HT-29 (cell line): ENCODE measurements at places on chromosomes 6 and 20. TPM values are rescaled to one million over a fixed set of nuclear protein-coding genes. Genes with fewer than 3 reads are reported as not detected.

- DNase-seq = peak; percentile 68
Measured at GRCh38 chr6:30720738-30721197, 616 bp downstream of the TUBB start.

DNA sequence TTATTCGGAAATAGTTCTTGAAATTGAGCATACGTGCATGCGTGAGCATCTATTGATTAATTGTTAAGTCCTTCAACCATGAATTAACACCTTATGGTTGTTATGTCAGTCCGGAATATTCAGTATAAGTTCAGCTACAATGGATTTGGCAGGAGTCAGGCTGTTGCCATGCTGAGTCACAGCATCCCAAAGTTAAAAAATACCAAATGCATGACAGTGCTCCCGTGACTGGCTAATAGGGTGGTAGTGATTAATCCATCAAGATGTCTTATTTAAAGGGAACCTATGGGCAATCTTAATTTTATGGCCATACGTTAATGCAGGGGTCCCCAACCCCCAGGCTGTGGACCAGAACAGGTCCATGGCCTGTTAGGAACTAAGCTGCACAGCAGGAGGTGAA lies 10.5 kb downstream of the RAE1 start:
- no peak for DNase-seq

DNA sequence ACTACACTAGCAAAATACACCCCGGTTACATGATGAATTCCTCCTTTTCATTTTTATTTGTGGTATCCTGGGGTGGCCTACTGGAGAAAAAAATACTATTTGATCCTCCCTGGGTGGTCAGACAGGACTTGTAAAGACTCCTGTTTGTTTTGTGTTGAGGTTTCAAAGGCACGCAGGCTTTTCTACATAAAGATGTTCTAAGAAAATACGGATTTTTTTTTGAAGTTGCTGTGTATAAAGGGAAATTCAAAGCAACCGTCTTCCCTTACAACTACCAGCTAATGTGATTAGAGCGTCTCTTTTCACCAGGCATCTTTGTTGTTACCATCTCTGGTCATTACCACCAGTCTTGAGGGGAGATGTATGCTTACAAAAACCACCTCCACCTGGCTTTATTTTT lies 187.1 kb downstream of the SOX4 start:
- no peak for DNase-seq

DNA sequence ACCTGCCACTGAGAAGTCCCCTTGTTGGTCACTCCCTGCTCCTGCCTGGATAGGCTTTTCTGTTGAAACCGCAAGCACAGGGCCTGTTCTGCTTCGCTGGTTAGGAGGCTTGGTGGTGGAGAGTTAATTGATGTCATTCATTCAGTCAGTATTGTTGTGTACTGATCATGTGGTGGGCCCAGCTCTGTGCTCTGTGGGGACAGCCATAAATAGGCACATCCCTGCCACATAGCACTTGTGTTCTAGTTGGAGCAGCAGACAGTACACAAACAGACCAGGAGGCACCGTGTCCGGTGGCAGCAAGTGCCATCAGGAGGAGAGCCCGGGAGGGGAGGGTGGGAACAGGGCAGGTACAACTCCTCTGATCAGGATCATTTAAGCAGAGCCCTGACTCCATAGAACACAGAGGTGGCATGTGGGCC lies 155.2 kb upstream of the INSM1 start:
- no peak for DNase-seq

- DNase-seq = no peak
Measured at GRCh38 chr6:25486550-25486949, 165.5 kb upstream of the SCGN start.

Gene POFUT1
- 44.6 and 56.1 TPM in 2 replicates for total RNA-seq

DNA sequence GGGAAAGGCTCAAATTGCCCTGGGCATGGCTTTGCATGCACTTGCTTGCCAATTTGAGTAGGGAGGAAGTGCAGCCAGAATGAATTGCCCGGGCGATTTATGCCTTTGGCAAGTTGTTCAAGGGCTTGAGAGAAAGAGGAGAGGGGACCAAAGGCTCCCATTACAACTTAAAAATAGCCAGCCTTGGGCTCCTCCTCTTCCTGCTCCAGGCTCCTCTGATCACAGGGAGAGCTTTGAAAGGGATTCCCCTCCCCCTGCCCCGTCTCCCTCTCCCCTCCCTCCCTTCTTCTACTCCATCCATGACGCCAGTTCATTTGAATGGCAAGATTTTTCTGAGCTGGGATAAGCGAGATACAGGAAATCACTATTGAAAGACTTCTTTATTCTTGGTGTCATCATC lies 304.9 kb upstream of the JAG1 start:
- DNase-seq = no peak

GRCh38 chr6:15248451-15249370 lies 2.8 kb downstream of the JARID2 start:
- DNase-seq = peak; percentile 92

Gene LTB
- 0.13 TPM in 1 of 2 replicates, not detected in the other for total RNA-seq

GRCh38 chr6:3836566-3836965 lies 12.6 kb upstream of the FAM50B start:
- no peak for DNase-seq

DNA sequence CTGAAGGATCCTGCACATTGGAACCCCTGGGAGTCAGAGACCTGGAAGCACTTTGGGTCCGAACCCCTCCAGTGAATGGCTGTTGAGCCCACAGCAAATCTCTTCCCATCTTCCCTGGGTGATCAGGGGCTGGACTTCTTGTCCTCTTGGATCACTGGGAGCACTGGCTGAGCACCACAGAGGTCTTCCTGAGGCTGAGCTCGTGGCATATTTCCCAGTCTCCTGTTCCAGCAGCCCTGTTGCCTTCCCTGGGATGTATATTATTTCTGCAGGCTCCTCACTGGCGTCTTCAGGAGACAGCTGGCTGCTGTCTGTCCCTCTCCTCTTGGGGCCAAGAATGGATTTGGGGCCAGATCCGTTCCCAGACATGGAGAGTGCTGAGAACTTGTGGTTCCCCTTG lies 43.4 kb downstream of the PTK7 start:
- DNase-seq = no peak

GRCh38 chr6:111201764-111202163 lies 114.5 kb downstream of the SLC16A10 start:
- DNase-seq = no peak

Gene ASIP
- not detected in 2 replicates for total RNA-seq

DNA sequence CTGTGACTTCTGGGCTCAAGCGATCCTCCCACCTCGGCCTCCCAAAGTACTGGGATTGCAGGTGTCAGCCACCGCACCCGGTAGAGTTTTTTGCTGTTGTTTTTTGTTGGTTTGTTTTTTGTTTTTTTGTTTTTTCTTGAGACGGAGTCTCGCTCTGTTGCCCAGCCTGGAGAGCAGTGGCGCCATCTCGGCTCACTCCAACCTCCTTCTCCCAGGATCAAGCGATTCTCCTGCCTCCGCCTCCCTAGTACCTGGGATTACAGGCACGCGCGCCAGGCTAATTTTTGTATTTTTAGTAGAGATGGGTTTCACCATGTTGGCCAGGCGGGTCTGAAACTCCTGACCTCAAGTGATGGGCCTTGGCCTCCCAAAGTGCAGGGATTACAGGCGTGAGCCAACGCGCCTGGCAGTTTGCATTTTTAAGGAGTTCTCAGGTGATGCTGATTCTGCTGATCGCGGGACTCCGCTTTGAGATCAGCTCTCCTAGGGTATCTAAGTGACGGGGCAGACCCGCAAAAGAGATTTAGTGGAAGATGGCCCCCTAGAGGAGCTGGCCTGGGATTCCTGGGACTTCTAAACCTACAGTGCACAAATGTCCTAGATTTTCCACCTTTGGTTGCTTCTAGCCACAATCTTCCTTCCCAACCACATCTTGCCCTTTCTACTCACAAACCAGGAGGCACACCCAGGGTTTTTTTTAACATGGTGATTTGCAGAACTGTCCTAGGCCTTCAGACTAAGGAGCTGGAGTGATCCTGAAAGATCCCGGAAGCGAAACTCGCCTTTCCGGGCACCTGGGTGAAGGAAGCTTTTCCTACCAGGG lies 45.2 kb downstream of the DPPA5 start:
- no peak for DNase-seq

DNA sequence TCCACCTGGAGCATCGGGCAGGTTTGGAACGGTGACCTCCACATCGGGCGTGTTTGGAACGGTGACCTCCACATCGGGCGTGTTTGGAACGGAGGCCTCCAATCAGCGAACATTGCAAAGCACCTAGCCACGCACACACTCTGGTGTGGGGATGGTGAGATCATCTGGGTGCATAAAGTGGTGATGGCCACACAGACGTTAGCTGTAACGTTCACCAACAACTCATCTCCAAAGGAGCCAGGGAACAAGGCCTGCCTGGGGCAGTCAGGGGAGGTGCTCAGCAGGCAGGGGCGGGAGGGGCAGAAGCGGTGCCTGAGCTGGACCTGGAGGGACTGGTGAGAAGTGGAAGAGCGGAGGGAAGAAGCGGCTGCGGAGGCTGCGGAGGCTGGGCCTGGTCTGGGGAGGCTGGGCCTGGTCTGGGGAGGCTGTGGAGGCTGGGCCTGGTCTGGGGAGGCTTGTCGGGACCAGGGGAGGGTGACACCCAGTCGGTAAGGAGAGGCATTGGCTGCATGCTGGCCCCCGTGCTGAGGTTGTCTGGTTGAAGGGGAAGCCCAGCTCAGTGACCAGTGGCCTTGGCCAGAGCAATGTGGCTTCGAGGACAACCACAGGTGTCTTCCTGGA lies 89.9 kb downstream of the PSMB1 start:
- DNase-seq = no peak

Gene CDH4
- total RNA-seq = not detected in 2 replicates

DNA sequence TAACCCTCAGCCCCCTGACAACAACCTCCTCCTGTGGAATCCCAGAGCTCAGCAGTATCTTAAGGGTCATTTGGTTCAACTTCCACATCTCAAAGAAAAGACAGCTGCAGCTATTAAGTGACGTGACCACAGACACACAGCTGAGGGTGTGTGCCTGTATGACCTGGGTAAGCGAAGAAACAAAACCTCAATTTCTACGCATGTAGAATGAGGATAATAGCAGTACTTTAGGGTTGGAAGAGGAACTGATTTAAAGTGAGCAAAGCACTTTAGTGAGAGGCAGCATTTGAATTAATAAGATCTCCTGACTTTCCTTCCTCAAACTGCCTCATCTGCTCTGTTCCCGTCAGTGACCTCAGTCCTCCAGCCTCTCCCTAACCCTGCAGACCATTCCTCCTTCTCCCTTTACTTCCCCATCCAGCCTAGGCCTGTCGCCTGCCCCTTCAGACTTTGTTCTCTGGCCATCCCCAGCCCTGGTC lies 6.8 kb upstream of the ARMC2 start:
- DNase-seq = no peak

- DNase-seq = no peak
Measured at GRCh38 chr6:10838794-10839333, 525 bp upstream of the MAK start.

Gene TREM1
- total RNA-seq = 0.18 TPM in 1 of 2 replicates, not detected in the other

DNA sequence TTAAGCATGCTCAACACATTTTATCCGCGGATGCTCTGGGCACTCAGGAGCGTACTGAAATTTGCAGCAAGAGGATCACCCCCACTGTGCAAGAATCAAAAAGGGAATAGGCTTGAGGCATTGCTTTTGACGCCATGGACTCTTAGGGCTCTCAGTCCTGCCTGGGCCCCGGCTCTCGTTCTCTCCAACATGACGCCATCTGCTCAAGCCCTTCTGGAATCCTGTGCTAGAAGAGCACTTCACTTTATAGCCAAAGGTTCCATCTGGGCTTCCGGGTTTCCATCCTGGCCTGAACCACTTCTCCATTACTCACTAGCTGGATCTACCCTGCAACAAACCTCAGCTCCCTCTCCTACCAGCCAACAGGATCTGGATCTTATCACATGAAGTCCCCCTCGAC lies 105.3 kb downstream of the FOXF2 start:
- DNase-seq = no peak

Gene FAM162B
- not detected in 2 replicates for total RNA-seq

Gene PDE10A
- 16.0 and 16.9 TPM in 2 replicates for total RNA-seq

Gene ADGRF5
- 0.05 TPM in 1 of 2 replicates, not detected in the other for total RNA-seq

GRCh38 chr20:59822291-59823029 lies 111.0 kb downstream of the SYCP2 start:
- no peak for DNase-seq

- no peak for DNase-seq
Measured at GRCh38 chr6:128161263-128161662, 260.4 kb upstream of the THEMIS start.

Gene PRKN
- 0.99 and 3.4 TPM in 2 replicates for total RNA-seq

Gene MCHR2
- total RNA-seq = not detected in 2 replicates

- no peak for DNase-seq
Measured at GRCh38 chr20:63415647-63416391, 54.7 kb upstream of the CHRNA4 start.

DNA sequence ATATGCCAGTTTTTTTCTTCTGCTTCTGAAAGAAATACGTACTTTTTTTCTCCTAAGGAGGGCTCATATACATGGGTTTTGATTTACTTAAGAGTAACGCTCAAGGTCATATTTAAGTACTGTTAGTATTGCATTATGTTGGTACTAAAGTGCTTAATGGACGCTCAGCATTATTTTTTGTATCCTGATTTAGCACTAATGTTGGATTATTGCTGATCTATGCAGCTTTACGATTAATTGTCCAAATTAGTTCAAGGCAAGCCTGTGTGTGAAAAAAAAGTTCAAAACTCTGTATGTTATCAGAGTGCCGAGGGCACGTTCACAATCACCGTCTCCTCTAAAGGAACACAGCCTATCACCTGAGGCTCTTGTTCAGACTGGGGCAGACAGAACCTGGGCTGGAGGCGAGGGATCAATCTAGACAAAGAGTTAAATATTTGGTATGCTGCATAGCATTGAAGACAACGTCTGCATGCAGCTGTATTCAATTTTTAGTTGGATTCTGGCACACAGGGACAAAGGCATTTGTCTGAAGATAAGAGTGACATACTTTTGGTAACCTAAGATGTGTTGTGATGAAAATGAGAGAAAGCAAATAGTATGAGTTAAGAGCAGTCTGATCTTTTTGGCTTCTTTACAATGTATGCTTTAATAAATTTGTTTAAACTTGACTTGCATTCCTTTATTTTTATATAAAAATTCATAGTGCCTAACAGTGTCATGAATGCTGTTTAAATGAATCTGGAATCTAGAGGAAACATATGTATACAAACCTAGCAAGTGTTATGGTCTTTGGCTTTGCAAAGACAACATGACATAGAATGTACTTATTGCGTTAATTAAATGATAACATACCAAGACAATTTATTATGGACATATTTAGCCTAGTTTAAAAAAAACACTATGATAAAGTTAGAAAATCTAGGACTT lies 341.2 kb downstream of the SAMD5 start:
- DNase-seq = no peak

DNA sequence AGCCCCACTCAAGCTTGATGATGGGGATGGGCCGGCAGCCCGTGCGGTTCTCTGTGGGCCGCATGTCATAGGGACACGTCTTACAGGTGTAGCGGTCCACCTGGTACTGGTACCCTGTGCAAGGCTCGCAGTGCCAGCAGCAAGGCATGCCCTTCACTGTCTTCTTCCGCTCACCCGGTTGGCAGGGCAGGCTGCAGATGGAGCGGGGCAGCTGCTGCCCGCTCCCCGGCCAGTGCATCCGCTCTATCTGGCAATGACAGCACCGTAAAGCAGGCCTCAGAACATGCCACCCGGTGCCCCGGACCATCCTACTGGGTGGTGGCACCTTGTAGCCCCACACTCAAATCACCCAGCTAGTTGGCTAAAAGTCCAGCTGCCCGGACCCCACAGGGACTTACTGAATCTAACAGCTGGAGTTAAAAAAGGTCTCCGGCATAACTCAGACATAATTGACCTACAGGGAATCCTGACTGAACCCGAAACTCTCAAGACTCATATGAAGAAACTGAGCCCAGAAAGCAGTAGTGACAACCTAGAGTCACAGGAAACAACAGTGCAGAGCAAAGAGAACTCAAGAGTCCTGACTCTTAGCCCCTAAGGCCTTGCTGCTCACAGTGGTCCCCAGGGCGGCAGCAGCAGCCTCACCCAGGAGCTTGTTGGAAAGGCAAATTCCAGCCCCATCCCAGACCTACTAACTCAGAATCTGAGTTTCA lies 109.4 kb downstream of the GRM4 start:
- no peak for DNase-seq
